ENCODE measurements at places on chromosomes 5 and 9.

DNA sequence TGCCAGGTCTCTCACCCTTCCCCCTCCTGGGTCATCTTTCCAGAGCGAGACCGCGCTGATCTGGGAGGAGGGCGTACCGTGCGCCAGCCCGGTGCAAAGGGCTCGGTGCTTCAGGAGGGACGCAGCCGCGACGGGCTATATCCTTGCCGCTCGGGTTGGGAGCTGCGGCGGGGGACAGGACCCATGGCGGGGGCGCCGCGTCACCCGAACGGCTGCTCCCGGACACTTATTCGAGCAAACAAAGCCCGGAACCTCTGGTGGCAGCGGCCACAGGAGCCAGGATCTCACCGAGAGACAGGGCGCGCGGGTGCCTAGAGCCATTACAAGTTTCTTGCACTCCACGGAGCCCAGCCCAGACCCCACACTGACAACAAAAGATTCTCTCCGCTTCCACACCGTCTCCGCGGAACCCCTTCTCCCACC, 1.3 kb downstream of the SEMA6A start:
- DNase-seq, result no peak

DNA sequence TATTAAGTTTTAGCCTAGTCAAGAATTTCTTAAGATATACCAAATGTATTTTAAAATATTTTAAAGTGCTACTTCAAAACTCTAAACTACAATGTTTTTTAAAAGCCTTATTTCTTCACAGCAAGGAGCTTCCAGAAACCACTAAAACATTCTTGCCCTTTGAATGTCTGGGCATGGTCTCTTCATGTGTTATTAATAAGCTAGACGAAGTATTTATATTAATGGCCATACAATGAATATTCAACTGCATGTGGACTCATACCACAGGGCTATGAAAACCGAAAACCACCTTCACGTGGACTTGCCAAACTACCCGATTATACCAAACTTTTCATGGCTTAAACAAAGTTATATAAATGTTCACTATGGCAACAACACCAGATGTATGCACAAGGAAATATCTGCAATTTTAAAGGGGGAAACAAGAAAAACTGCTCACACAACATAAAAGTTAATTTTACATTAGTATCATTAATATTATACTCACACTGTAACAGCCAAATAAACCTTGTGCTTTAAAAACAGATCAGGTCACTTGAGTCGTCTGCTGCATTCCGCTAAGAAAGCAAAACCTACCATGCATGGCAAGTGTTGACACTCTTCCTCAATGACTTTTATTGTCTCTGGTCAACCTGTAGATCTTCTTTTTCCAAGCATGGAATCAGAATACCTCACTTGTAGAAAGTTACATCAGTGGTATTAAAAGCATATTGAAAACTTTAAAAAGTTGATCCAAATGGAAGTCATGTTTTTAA, 246.3 kb downstream of the BNC2 start:
- peak; percentile 65 for DNase-seq

DNA sequence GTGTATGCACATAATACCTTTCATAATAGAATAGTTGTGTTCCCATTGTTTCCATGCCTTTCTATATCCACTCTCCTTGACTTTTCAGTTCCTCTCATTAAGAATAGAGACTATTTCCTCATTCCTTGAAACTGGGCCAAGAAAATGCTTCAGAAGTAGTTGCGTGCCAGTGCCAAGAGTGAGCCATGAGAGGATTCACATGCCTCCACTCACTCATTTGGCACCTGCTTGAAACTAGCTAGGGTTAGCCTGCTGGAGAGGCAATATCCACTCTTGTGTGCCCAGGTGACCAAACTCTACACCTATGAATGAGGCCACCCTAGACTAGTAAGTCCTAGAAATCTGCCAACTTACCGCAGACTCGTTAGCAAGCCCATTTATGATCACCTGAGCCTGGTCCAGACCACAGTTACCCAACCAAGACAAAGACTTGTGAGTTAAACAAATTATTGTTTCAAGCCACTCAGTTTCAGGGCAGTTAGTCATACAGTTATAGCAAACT, 276.3 kb downstream of the EPB41L4A start:
- DNase-seq, result peak; percentile 59

GRCh38 chr5:80057921-80058320, 22.8 kb downstream of the THBS4 start:
- no peak for DNase-seq

GRCh38 chr9:33524306-33524947, 376 bp downstream of the ANKRD18B start:
- no peak for DNase-seq

DNA sequence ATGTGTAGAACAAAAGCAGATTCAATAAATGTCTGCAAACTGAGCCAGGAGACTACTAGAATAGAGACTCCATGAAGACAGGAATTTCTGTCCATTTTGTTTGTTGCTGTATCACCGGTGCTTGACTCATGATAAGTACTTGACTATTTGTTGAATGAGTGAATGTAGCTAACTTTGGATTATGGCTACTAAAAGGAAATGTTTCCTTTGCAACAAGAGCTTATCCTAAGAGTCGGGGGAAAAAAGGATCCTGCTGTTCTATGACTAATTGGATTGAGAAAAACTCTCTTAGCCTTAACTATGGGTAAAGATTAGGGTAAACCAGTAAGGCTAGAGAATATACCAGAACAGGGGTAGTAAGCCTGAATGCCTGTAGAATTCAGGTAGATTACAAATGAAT, 3.5 kb downstream of the PAIP1 start:
- no peak for DNase-seq

DNA sequence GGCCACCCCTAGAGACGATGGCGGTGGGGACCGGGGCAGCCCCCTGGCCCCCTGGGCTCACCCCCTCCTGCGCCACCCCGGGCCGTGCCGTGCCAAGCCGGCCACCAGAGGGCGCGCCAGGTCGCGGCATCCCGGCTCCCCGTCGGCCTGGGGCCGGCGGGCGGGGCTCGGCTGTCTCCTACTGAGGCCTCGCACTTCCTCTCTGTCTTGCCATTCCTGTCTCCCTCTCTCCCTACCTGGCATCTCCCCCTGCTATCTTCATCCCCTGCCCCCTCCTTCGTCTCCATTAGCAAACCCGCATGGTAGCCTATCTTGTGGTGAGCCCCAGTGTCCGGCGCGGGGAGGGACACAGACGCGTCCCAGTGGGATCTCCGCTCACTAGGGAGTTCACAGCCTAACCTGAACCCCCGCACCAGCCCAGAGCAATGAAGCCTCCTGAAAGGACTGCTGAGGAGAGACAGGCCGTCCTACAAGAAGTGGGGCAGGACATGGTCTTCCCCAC, 29.8 kb upstream of the FABP6 start:
- DNase-seq, result peak; percentile 46

GRCh38 chr9:115601434-115601833, 483.5 kb upstream of the TNC start:
- peak; percentile 91 for DNase-seq

DNA sequence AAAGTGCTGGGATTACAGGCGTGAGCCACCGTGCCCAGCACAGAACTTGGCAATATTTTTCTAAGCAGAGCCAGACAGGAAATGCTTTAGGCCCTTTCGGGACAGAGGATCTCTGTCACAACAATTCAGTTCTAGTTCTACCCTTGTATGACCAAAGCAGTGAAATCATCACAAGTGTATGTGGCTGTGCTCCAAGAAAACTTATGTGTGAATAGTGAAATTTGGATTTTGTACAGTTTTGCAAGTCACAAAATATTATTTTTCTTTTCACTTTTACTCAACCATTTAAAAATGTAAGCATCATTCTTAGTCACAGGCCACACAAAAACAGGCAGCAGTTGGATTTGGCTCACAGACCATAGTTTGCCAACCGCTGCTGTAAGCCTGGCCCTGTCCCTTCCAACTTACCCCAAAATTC, 20.4 kb upstream of the PRUNE2 start:
- DNase-seq, result peak; percentile 79

DNA sequence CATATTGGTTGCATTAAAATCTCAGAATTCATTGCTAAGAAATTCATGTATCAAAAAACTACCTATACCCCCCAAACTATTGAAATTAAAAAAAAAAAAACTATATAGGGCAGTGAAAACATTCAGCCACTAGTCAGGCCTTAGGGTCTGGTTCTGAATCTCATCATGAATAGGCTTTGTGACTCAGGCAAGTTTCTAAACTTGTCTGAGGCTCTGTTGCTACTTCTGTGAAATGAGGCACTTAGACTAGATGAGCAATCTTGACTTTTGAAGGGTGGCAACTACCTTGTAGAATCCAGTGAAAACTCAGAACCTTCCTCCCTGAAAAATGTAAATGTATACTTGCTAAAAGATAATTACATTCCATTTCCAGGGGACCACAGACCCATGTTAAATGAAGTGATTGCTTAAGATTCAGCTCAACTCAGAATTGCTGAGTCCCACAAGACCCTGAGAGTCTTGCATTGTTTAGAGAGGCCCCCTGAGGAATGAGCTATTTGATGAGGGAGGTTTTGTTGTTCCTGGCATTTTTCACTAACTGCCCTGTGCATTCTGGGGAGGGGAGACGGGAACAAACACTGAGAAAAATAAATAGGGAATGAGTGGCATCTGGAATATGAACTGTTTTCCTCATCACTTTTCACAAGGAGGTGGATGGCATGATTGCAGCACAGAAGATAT, 29.5 kb downstream of the RAI14 start:
- DNase-seq, result peak; percentile 69

GRCh38 chr9:99628849-99629620, 192.7 kb upstream of the NR4A3 start:
- no peak for DNase-seq

- no peak for DNase-seq
Measured at GRCh38 chr9:113641100-113641885, 177.8 kb downstream of the RGS3 start.

DNA sequence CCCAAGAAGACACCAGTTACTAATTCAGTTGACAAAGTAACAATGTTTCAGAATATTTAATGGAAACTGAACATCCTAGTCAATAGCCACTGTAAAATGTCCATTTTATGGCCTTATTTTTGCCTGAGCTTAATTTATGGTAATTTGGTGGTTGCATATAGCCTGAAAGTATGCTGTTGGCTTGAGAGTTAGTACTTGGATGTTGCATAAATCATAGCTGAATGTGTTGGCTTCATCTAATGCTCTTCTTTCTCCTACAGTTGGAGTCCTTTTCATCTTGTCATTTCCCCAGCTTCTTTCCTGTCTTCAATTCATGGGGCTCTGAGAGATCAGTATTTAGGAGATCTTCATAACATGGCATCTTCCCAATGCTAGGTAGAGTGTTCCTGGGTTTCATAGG, 164.6 kb downstream of the MAT2B start:
- peak; percentile 17 for DNase-seq

- peak; percentile 64 for DNase-seq
Measured at GRCh38 chr5:52743970-52744369, 43.7 kb upstream of the ITGA1 start.

DNA sequence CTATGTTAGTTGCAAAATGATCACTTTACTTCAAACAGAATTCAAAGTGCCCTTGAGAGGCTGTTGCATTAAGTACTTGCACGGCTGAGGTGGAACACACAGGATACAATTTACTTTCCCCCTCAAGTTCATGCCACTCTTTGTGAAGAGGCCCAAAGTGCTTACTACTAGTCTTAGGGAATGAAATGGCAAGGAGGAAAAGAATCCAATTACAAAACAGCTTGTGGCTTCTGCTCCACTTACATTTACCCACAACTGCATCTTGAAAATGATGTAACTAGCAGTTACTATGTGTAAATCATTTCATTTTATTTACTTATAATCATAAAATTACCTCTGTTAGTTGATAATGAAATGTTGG, 14.6 kb downstream of the FOXD1 start:
- peak; percentile 73 for DNase-seq

DNA sequence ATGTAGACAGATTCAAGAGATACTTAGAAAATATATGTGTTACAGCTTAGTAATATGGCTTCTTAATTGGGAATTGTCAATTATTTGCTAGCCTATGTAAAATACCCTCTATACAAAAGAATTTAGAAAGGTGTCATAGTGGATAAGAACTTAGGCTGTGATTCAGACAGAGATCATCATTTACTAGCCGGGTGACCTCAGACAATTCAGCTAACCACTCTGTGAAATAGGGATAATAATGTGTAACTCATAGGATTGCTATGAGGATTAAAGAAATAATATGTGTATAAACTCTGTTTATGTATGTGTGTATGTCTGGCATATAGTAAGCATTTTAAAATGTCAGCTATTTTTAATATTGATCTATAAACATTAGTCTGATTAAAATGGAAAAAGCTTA, 5.9 kb upstream of the LARS1 start:
- peak; percentile 54 for DNase-seq

- no peak for DNase-seq
Measured at GRCh38 chr5:107269256-107269655, 401.5 kb downstream of the EFNA5 start.

GRCh38 chr5:42302186-42302585, 121.1 kb upstream of the GHR start:
- no peak for DNase-seq

- no peak for DNase-seq
Measured at GRCh38 chr5:114448481-114448880, 86.6 kb downstream of the KCNN2 start.

DNA sequence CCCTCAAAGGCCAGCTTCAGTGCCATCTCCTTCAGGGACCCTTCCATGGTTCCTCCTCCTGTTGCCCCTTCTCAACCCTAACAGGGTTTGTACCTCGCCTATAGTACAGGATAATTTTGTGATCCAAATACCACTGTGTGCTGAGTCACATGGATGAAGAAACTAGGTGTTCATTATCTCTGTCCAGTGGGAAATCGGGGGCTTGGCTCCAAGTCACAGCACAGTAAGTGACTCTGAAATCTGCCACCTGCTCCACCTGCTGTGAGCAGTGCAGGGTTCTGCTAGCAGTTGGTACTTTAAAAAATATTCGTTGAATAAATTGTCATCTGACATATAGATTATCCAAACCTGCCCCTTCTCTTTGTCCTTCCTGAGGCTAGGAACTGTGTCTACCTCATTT, 123.2 kb upstream of the OTULINL start:
- no peak for DNase-seq

DNA sequence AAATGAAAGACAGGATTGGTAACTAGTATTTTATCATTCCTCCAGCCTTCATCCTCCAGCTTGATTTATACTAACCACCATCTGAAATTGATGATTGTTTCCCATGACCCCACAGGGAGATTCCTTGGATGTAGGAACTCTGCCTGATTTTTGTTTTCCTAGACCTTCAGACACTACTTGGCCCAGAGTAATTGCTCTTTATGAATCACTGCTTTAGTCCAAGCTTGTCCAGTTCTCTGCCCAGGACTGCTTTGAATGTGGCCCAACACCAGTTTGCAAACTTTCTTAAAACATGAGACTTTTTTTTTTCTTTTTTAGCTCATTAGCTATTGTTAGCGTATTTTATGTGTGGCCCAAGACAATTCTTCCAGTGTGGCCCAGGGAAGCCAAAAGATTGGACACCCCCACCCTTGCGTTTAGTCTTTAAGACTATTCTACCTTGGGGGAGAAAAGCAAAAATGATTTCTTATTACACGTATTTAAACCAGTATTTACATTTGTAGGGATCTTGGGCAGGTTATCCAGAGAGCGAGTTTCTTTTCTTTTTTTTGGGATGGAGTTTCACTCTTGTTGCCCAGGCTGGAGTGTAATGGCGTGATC, 18.4 kb downstream of the BASP1 start:
- peak; percentile 86 for DNase-seq

Measured in fibroblast of upper back skin (primary cell).